AG08396 (cell line): ENCODE measurements at places on chromosomes 2 and 18.

DNA sequence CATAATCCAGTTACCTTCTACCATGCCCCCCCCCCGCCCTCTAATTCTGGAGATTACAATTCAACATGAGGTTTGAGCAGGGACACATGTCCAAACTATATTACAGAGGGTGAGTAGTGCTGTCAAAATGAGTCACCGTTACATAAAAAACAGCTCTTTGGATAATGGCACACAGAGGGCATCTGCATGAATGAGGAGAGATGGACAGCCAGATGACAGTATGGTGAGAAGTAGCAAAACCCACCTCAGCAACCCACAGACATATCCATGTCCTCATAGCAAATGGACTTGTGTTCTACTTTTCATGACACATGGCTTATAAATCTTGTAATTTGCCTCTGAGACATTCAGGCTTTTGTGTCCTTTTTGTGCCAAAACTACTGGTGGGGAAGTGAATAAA lies 132.0 kb downstream of the EML6 start:
- no peak for DNase-seq

- no peak for DNase-seq
Measured at GRCh38 chr2:214328941-214329340, 81.9 kb upstream of the VWC2L start.

DNA sequence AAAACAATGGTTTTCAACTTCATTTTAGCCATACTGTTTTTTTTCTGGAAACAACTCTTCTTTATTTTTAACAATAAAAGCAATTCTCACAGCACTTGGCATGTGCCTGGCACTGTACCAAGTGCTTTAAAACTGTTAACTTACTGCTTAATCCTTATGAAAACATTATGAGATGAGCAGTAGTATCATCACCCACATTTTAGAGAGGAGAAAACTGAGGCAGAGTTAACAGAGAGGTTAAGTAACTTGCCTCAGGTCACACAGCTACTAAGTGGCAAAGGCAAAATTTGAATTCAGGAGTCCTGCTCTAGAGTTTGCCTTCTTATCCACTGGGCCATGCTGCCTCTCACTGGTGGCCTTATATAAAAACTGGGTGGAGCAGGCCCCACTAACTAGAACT lies 23.2 kb downstream of the CTIF start:
- no peak for DNase-seq

- DNase-seq, result no peak
Measured at GRCh38 chr18:21257386-21257785, 15.4 kb downstream of the GREB1L start.

GRCh38 chr2:112889976-112890375 lies 21.0 kb upstream of the IL37 start:
- no peak for DNase-seq

GRCh38 chr2:9251154-9252001 lies 44.8 kb downstream of the ASAP2 start:
- peak; percentile 58 for DNase-seq

GRCh38 chr2:134377730-134378129 lies 123.9 kb downstream of the MGAT5 start:
- no peak for DNase-seq

DNA sequence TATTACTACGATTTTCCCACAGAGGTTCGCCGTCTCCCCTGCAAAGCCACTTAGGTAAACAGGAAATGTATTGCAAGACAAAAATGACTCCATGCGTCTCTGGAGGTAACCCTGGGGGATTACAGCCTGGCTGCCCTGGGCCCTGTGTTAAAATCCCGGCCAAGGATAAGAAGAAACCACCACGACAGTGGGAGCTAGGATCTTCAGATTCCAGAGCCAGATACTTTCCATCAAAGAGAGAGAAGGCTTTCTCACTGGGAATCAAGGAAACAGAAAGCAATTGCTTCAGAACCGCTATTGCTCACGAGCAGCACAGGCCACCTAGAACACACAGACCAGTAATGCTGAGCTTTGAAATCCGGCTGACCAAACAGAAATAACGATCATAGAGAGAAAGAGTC lies 97.9 kb upstream of the ZNF516 start:
- no peak for DNase-seq

GRCh38 chr2:238082151-238082550 lies 18.0 kb upstream of the ESPNL start:
- no peak for DNase-seq

- no peak for DNase-seq
Measured at GRCh38 chr18:25544546-25545287, 192.8 kb upstream of the ZNF521 start.

DNA sequence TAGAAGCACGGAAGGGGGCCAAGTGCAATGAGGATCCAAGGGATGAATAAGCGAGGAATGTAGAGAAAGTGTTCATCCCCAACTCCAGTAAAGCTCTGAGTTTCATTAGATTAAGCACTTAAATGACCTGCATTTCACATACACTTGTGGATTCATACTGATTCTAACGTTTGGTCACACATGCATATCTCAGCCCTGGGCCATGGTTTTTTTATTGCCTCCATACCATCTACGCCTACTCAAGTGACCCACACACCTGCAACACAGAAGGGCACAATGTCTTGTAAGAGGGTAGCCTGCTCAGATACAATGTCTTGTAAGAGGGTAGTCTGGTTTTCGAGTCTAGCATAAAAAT lies 566 bp upstream of the MRPS5 start:
- no peak for DNase-seq

- DNase-seq, result no peak
Measured at GRCh38 chr2:220053919-220054318, 426.5 kb downstream of the SLC4A3 start.

GRCh38 chr18:21636769-21637168 lies 24.7 kb downstream of the SNRPD1 start:
- no peak for DNase-seq

GRCh38 chr2:190320696-190321095 lies 1.1 kb upstream of the HIBCH start:
- DNase-seq, result no peak

GRCh38 chr2:240992572-240993291 lies 5.7 kb upstream of the SNED1 start:
- no peak for DNase-seq

DNA sequence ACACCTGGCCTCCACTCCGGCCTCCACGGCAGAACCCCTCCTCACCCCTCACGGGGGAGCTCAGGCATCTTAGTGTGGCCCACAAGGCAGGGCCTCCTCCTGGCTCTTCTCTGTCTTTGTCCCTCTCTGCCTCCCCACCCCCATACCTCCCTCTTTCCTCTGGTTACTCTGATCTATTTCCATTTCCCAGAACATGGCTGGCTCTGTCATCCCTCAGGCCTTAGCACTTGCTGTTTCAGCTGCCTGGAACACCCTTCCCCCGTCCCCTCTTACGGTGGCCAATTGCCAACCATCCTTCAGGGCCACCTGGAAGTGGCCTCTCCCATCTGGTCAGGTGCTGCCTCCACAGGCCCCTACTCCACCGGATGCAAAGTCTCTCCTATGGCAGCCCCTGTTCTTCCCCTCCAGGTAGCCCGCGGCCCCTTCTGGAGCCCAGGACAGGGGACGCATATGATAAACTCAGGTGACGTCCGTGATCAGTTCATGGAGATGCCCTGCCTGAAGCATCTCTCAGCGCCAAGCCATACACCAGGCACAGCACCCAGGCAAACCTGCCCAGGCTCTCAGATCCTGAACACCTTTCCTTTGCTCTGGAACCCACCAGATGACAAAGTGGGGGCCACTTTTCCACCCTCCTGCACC lies 3.6 kb upstream of the ECEL1 start:
- no peak for DNase-seq

DNA sequence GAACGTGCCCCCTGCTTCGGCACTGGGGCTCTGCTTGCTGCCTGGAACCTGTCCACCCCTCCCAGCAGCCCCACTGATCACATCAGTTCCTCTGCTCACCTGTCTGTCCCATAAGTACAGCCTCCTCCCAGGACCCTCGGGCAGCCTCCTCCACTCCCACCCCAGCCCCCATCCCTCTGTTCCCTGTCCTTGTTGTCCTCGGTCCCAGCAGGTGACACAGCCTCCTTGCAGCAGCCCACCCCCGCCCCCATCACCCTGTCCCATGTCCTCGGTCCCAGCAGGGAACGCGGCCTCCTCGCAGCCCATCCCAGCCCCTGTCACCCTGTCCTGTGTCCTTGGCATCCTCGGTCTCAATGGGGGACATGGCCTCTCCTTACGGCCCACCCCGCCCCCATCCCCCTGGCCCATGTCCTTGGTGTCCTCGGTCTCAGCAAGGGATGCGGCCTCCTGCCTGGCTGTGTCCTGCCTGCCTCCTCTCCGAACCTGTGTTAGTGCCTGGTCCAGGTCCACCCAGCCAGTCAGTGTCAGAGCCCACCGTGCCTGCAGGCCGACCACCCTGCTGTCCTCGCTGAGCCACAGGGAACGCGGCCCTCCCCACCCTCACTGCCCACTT lies 4.3 kb upstream of the OTOS start:
- DNase-seq, result no peak

DNA sequence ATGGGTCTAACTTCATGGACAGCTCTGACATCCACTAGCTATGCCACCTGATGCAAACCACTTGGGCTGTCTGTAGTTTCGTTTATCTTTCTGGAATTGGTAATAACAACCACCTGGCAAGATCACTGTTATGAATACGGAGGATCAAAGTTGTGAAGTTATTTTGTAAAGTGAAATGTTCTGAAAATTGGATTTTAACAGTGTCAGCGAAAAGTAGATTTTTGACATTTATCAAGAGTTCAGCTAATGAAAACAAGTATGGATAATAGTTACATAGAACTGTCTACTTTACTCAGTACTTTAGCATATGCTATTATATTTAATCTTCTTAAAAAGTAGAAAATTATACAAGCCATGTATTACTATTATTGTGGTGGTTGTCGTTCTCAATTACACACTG lies 813.8 kb downstream of the RNF144A start:
- DNase-seq, result no peak

GRCh38 chr18:49015886-49016647 lies 65.3 kb upstream of the SMAD7 start:
- DNase-seq, result no peak

GRCh38 chr2:164000176-164000575 lies 264.4 kb upstream of the FIGN start:
- no peak for DNase-seq

GRCh38 chr2:111659361-111660333 lies 224.3 kb downstream of the ANAPC1 start:
- peak; percentile 80 for DNase-seq

GRCh38 chr2:163157411-163157810 lies 318.8 kb upstream of the KCNH7 start:
- no peak for DNase-seq

DNA sequence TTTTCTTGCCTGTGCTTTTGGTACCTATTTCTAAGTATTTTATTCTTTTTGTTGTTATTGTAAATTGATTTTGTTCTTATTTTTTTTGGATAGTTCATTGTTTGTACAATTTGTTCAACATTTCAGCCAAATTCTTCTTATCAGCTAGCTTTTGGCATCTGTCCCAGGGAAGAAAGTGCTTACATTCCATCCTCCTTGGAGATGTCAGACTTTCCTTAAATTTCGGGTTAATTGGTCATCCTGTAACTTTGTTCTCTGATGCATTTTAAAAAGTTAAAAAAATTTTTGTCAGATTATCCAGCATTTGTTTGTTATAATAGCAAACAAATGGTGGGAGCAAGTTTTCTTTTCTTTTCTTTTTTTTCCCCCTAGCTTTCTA lies 60.3 kb downstream of the PTH2R start:
- DNase-seq, result no peak

DNA sequence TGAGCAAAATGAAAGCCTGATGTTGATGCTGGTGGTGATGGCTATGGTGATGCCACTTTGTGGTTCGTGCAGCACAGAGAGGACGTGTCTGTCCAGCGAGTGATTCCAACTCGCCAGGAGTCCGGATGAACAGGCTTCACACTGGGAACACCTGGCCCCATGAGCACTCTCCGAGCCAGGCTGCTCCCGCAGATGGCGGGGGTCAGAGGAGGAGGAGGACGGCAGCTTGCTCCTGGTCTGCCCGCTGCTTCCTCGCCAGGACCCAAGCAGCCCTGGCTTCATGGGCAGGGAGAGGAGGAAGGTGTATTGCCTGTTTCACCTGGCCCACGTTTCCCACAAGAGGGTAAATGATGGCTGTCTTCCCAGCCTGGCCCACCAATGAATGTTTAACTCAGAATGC lies 121.6 kb downstream of the MTCL1 start:
- no peak for DNase-seq

GRCh38 chr2:233758849-233759248 lies 1.2 kb upstream of the UGT1A1 start:
- no peak for DNase-seq

DNA sequence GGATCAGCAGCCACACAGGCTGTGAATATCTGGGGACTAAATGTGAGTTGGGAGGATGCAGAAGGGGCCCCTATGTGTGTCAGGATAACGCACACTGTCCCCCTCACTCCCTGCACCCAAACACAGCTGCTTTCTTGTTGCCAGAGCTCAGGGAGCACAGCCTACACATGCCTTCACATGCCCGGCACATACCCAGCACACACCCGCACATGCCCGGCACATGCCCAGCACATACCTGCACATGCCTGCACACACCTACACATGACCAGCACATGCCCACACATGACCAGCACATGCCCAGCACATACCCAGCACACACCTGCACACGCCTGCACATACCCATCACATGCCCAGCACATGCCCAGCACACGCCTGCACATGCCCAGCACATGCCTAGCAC lies 75.6 kb downstream of the TPO start:
- no peak for DNase-seq

DNA sequence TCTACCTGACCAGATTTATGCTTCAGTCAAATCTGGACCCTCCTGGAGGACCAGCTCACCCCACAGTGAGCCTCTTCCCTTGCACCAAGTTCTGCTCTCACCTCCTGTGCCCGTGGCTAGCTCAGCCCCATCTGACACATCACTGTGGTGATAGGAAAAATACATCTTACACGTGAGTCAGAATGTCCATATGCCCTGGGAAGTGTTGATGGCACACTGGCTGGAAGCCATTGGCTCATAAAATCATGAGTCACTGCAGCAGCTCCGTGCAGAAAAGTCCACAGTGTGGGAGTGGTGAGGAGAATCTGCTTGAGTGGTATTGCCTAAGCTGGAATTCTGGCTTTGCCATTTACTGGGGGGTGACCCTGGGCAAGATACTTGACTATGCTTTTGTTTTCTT lies 42.6 kb upstream of the RAPGEF4 start:
- peak; percentile 89 for DNase-seq

DNA sequence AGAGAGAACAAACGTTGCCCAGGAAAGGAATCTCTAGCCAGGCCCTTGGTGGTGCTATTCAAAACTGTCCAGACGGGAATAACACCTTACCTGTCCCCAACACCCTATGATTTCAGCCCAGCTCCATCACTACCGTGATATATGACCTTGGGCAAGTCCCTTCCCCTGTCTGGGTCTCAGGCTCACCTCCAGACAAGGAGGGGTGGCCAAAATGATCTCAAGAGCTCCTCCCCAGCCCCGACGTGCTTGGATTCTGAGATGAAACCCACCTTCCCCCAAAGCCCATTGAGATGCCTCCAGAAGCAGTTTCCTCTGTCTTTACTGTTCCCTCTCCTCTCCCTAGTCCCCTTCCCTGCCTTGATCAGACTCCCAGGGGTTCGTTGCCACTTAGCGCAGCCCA lies 1.5 kb downstream of the KCNK3 start:
- no peak for DNase-seq

GRCh38 chr2:3075991-3076340 lies 301.7 kb downstream of the EIPR1 start:
- no peak for DNase-seq
